Stimulated activated CD4-positive, alpha-beta T cell treated with anti-CD3 and anti-CD28 coated beads, TNF-alpha, amount 100 ng/mL, for 4 hours (primary cell): ENCODE measurements at places on chromosomes 1 and 21.

GRCh38 chr1:5690291-5690690, 301.9 kb downstream of the NPHP4 start:
- DNase-seq: no peak

- no peak for DNase-seq
These were observed 99.4 kb upstream of the CACYBP start for GRCh38 chr1:174900317-174900716.

GRCh38 chr1:154779551-154780189, 90.4 kb downstream of the KCNN3 start:
- no peak for DNase-seq

DNA sequence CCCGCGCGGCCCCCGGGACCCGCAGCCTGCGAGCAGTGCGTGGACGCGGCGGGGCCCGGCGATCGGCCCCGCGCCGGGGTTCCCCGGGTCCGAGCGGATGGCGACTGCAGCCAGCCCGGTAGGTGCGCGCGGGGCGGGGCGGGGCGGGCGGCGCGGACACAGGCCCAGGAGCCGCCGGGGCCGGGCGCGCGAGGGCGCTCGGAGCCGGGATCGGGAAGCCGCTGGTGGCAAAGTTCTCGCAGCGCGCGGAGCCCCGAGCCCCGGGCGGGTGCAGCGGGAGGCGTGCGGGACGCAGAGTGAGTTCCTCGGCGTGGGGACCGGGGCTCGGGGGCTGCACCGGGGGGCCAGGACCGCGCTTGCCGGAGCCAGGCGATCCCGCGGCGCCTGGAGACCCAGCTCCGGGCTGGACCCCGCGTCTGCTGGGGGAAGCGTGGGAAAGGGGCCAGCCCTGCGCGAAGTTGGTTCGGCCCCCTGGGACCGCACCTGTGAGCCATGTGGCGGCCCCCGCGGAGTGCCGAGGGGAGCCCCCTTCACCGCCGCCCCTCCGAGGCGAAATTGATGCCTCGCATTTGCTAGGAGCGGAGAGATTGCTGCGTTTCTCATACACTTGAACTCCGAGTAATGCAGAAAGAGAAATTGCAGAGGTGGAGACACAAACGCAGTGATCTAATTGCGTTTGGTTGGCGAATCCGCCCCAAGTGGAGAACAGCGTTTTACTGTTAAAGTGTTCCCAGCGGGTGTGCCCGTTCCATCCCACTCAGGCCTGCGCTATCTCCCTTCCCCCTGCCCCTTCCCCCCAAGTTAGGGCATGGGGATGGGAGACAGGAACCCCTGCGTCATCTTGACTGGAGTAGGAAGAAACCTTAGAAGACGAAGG, 228.9 kb upstream of the TMEM51 start:
- no peak for DNase-seq

GRCh38 chr1:41583658-41584547, 99.4 kb upstream of the EDN2 start:
- DNase-seq: no peak

DNA sequence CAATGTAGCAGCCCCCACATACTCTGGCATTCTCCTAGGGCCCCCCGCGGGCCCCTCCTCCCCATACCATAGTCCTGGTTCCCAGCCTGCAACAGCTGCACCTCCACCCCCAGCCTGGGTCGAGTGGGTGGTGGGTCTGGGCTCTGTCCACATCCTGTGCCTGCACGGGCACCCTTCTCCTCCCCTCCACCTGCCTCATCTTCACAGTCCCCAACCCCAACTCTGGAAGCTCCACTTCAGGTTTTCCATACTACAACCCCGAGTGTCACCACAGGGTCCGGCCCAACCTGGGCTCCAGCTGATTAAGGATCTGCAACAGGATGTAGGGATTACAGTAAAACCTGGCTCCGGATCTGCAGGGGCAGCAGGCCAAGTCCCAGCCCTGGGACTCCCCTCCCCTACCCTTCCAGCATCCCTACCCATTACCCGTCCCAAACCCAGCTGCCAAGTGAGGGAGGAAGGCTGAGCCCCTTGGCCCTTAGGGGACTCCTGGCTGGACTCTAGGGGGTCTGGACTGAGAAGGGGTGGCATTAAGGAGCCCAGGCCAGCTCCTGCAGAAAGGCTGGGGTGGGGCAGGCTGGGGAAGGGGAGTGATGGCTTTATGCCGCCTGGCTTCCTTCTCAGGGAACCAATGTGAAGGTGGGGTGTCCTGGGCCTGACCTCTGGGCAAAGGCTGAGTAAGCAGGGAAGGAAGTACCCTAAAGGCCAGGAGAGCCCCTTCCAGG, 116.8 kb downstream of the CASZ1 start:
- no peak for DNase-seq

GRCh38 chr1:47679826-47680225, 242.0 kb downstream of the FOXD2 start:
- no peak for DNase-seq

DNA sequence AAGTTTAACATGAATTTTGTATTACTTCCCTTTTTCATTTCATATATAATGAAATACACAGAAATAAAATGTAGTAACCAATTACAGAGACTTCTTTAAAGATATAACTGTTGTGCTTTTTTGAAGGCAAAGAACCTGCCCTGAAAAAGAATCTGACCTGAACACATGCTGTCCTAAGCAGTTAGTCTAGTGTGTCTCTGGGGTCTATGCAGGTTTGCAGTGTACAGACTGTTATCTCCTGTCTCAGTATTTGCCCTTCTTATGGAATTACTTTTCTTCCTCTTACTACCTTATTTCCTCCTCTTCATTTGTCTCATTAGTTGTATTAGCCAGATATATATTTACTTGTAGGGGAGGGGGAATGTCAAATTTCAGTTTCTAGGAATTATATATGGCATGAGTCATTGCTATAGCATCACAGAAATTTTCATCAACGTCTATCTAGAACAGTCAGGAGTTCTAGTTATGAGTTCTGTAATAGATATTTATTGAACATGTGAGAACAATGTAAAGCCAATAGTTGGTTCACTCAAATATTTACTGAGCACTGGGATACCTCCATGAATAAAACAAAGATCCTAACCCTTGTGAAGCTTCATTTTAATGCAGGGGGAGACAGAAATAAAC, 28.4 kb upstream of the PLEKHO1 start:
- DNase-seq: no peak

GRCh38 chr1:15384301-15384901, 25.3 kb upstream of the EFHD2 start:
- no peak for DNase-seq

DNA sequence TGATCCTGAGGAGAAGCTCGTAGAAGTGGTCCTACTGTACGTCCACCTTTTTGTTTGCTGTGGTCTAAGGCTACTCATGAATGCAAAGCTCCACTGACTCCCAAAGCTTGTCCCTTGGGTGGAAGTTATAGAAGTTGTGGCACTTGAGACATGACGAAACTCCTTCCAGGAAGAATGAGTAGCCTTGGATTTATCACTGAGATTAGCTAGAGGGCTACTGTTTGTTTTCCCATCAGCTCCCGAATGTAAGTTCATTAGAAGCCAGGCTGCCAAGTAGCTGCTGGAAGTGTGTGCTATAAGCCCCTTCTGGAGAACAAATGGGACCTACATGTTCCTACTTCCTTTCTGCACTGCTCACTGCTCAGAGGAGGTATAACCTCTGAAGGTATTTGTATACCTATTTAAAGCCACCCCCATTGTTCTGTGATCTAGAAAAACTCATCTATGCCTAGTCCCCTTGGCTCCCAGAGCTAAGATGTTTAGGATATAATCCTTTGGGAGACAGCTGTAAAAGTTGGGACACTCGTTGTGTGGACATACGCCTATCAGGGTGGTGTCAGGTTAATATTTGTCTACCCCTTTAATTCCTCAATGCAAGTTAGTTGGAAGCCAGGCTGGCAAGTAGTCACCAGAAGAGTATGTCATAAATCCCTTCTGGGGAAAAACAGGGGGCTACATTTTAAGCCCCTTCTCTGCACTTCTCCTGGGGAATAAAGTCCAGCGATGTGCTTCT, 72.9 kb downstream of the SCMH1 start:
- no peak for DNase-seq

- no peak for DNase-seq
These were observed 9.3 kb upstream of the ST6GALNAC3 start for GRCh38 chr1:76065270-76065669.

- no peak for DNase-seq
These were observed 31.7 kb upstream of the COG2 start for GRCh38 chr1:230610589-230610988.

DNA sequence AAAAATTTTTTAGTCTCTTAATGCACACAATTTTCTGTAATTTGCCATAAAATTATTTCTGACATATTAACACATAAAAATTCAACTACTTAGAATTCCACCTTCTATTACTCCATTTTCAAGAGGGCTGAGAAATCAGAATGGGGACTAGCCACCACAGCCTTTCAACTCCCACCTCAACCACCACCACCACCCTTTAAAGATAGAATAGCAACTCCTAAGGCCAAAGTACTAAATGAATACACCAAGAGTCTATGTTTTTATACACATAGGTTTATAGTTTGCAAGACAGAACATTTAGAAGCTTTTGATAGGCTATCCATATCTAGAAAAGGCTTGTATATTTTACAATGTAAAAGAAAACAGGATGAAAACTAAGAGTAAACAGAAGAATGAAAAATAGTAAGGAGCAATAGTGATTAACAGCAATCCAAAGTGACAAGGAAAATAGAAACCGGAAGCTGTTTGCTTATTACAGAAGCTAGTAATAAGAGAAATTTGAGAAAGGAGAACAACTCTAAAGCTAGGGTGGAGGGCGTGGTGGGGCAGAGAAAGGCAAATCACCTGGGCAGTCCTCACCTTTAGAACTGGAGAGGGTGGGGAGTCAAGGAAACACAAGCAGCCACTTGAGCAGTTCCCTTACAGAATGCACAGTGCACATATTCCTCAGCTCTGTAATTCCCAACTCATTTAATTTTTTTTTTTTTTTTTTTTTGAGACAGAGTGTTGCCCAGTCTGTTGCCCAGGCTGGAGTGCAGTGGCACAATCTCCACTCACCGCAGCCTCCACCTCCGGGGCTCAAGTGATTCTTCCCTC, 27.7 kb downstream of the EPS15 start:
- DNase-seq: no peak

GRCh38 chr1:173212952-173213491, 5.9 kb upstream of the TNFSF4 start:
- DNase-seq: no peak

GRCh38 chr1:101566883-101567538, 330.2 kb downstream of the S1PR1 start:
- no peak for DNase-seq

- DNase-seq: no peak
These were observed 876.1 kb upstream of the B3GALT2 start for GRCh38 chr1:194062526-194062925.

GRCh38 chr1:240136402-240136801, 44.7 kb downstream of the FMN2 start:
- DNase-seq: no peak

DNA sequence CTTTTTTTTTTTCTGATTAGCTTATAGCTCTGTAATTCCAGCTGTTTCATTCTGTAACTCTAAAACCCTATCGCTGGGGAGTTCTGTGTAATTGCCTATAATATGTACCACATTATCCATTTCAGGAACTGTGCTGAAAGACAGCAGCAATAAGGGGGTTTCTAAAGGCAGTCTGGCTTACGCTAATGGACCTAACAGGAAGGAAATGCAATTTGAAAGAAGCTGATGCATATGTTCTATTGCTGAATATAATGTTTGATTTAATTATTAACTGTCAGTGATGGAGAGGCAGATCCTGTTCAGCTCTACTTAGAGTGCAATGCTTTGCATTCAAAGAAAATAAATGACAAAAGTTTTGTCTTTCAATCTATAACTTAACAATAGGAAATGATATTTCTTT, 209.4 kb upstream of the SNX7 start:
- DNase-seq: no peak

DNA sequence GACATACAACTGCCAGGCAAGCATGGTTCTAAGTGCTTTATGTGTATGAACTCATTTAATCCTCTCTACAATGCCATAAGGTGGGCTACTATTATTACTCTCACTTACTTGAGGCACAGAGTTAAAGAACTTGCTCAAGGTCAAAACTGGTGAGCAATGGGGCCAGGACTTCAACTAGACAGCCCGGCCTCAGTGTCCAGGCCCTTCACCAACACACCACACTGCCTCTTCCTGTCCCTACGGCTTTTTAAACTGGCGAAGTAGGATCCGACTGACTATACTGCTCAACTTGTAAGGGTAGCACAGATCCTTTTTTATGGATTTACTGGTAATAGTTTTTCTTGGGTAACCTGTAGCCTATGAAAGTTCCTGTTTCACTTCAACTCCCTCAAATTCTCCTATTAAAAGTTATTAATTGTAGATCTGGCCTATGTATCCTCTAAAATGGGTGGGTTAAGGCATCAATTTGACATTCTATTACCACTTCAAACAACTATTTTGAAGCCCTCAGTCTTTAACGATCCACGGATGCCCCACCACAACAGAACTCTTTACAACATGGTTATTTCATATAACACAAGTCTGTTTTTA, 4.3 kb downstream of the ERRFI1 start:
- DNase-seq: no peak

- no peak for DNase-seq
These were observed 5.8 kb downstream of the INKA2 start for GRCh38 chr1:111733183-111733991.

DNA sequence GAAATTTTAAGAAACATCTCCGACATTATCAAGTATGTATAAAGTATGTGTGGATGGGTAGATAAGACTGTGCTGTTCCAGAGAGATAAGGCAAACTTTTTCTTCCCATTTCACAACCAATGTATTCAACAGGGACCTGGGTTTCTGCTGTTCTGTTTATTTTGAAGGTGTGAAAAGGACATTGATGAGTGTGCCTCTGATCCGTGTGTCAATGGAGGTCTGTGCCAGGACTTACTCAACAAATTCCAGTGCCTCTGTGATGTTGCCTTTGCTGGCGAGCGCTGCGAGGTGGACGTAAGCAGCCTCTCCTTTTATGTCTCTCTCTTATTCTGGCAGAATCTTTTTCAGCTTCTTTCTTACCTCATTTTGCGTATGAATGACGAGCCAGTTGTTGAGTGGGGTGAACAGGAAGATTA, 174.0 kb downstream of the CRB1 start:
- no peak for DNase-seq

DNA sequence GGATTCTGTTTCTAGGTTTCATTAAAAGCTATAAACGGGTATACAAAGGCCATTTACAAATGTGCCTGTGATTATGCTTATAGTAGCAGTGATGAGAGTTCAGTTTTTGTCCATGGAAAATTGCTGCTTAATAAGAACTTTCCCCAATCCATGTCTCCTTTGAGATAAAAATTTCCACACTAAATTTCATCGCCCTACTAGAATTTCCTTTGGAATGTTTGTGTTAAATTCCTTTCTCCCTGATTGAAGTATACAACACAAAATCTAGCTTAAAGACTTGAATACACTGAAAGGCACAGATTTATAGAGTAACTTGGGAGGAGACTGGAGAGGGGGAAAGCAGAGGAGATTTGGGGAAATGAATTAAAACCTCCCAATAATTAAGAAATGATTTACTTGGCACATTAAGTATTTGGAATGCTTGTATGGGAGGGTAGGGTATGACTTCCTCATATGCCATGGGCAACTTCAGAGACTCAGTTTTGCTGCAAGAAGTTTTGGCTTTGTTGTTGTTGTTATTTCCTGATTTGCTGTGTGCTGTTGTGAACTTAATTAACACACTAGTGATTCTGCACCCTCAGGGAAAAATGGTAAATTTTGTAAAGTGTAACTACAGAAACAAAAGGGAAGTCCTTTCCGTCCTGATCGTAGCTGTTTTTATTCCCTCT, 157.6 kb upstream of the LMO4 start:
- no peak for DNase-seq
